ENCODE measurements at places on chromosomes 5 and 9.

DNA sequence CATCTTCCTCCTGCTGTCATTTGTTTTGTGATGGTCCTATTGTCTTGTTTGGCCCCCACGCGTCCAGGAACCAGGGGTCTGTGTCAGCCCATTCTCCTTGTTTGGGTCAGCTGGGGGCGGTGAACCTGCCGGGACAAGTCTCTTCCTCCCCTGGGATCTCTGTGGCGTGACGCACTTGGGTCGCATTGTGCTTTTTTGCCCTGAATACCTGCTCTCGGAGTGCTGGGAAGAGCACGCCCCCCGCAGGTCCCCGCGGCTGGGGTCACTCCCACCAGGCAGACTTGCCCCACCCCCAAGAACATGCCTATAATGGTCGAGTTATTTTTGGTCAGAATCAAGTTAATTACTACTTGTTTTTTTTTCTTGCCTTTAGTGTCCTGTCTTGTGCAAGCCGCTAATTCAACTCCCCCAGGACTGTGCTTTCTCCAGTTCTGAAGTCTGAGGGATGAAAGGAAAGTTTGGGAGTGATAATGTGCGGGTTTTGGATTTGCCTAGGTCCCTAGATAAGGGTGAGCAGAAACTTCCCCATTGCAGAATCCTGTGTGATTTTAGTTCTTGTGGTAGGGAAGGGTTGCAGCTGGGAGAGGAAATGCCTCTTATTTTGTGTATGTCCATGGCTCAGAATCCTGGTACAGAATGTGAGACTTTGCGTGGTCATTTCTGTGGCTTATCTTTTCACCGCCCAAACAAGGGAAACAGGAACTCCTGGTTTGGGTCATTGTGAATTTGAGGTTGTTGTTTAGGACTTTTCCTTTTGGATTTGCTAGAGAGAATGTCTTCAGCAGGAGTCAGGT, 789 bp downstream of the ACER2 start:
- DNase-seq, result no peak

GRCh38 chr9:130900701-130901497, 4.3 kb upstream of the QRFP start:
- no peak for DNase-seq

- no peak for DNase-seq
Observed at GRCh38 chr9:15155323-15155722, 151.7 kb downstream of the TTC39B start.

DNA sequence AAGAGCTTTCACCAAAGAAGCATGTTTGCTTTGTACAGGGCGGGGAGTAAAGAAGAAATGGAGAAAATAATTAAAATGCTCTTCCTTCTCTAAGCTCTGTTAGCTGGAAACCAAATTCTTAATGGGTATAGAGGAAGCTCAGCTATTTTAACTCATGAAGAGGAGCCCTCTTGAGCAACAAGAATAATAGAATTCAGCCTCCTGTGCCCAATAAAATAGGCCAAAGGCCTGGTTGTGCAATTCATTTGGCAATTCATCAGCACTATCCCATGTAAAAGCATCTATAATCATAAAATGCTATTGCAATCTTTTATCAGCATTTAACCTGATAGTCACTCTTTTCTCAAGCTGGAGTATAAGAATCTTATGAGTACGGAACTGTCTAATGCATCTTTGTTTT, 133.6 kb upstream of the CDH6 start:
- DNase-seq, result no peak

DNA sequence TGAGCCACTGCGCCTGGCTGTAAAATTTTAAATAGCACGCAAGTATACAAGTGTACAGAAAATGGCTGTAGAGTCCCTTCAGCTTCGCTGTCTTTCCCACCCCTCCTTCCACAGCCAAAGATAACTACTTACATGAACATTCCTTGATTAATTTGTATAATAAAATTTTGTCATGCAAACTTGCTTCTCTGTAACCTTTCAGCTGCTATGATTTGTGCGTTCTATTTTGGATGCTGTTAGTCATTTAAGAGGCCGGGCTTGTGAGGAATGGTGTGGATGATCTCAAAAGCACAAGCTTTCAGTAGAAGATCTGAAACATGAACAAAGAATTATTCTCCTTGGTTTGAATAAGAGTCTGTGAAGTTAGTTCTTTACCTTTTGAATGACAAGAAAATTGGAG, 115.0 kb upstream of the TLE1 start:
- DNase-seq, result no peak

GRCh38 chr9:106218427-106218826, 524.1 kb downstream of the TMEM38B start:
- DNase-seq, result no peak

- no peak for DNase-seq
Observed at GRCh38 chr9:3730511-3730922, 204.7 kb upstream of the RFX3 start.

DNA sequence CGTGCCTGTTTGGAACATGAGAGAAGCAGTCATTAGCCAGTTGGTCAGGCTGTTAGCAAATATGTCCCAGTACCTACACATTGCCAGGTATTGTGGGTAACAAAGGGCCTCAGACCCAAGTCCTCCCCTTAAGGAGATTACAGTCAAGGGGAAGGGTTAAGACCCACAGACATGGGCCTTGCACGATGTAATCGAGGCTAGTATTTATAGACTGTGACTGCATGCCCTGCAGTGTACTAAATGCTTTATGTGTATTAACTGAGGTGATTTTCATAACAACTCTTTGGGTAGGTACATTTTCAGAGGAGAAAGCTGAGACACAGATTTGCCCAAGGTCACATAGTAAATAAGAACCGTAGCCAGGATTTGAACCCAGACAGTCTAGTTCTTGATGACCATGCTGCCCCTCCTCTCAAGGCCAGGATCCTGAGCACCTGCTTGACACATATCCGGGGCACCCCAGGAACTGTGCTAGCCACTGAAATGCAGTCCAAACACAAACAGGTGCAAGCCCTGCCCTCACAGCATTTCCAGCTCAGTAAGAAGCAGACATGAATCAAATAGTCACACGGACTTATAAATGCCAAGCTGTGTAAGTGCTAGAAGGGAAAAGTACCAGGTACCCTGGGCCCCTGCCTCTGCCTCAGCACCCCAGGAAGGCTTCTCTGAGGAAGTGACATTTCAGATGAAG, 32.0 kb upstream of the GRPEL2 start:
- no peak for DNase-seq

DNA sequence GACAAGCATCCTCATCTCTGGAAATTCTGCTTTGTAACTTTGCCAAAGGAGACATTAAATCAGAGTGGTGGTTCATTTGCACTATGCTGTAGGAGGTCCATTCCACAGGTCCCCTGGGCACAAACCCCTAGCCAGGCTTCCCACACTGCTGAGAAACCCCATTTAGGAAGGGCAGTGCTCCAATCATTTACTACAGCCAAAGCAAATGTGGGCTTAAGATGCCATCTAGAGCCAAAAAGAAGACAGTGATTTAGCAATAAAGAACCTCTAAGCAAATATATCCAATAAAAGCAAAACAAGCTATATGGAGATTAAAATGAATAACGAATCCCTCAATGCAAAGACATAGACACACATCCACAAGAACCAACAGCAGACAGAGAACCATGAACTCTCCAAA, 129.0 kb upstream of the ALDH1B1 start:
- no peak for DNase-seq
